ENCODE measurements at places on chromosomes 5 and 9.

- DNase-seq, result no peak
Observed at GRCh38 chr5:91224456-91224855, 158.7 kb downstream of the ARRDC3 start.

- DNase-seq, result no peak
Observed at GRCh38 chr5:39650008-39650762, 225.4 kb upstream of the DAB2 start.

DNA sequence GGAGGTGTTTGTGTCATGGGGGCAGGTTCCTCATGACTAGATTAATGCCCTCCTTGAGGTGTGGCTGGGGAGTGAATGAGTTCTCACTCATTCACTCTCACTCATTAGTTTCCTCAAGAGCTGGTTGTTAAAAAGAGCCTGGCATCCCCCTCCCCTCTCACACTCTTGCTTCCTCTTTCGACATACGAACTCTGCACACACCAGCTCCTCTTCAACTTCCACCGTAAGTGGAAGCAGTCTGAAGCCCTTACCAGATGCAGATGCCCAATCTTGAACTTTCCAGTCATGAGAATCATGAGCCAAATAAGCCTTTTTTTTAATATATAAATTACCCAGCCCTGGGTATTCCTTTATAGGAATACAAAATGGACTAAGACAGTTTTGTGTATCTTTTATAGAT lies 82.5 kb downstream of the SPRY4 start:
- DNase-seq, result no peak

GRCh38 chr5:133086366-133086875 lies 34.6 kb downstream of the HSPA4 start:
- no peak for DNase-seq

DNA sequence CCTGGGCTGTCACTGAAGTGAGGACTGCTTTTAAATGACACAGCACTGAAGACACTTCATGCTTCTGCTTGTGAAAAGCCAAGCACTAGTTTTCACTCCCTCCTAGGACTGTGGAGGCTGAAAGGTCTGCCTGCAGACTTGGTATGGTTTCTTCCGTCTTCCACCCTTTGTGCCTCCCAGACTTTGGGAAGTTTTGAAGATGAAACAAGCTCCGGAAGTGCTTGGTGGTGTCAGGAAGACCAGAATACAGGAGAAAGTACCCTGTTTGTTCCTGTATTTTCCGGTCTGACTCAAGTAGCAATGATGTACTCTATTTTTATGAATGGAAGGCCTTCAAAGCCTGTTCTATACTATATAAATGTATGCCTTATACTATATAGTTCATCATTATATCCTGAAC lies 222.7 kb downstream of the PDZD2 start:
- no peak for DNase-seq

DNA sequence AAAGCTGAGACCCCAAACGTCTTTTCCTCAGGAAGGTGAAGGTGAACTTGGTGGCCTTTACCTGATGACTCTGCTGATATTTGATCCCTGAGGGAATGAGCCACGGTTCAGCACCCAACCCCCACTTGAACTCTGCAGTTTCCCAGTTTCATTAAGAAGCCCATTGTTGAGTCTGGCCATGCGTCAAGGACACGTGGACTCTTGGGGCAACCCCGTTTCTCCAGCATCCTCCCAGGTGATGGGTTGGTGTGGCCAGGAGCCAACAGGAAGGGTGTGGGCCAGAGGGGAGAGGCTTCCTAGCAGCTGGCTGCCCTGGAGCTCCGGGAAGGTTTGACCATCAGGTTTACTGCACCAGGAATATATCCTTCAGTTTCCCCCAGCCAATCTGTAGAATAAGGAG lies 59.5 kb upstream of the GNE start:
- DNase-seq, result no peak

GRCh38 chr9:93825348-93826115 lies 129.6 kb downstream of the BARX1 start:
- peak; percentile 1 for DNase-seq

DNA sequence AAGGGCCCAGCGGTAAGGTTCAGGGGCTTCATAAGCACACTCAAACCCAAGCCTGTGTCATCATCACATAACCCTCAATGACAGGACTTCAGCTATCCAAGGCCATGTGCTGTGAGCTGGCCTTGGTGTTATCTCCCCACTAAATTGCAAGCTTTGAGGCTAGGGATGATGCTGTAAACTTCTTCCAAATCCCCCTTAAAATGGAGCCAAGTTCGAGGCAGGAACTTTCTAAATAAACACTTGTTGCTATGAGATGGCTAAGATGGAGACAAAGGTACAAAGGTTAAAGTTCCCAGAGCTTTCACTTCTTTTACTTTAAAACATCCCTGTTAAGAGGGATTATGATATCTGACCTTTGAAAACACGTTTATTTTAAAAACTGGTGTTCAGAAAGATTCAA lies 123.6 kb downstream of the MYO10 start:
- no peak for DNase-seq

DNA sequence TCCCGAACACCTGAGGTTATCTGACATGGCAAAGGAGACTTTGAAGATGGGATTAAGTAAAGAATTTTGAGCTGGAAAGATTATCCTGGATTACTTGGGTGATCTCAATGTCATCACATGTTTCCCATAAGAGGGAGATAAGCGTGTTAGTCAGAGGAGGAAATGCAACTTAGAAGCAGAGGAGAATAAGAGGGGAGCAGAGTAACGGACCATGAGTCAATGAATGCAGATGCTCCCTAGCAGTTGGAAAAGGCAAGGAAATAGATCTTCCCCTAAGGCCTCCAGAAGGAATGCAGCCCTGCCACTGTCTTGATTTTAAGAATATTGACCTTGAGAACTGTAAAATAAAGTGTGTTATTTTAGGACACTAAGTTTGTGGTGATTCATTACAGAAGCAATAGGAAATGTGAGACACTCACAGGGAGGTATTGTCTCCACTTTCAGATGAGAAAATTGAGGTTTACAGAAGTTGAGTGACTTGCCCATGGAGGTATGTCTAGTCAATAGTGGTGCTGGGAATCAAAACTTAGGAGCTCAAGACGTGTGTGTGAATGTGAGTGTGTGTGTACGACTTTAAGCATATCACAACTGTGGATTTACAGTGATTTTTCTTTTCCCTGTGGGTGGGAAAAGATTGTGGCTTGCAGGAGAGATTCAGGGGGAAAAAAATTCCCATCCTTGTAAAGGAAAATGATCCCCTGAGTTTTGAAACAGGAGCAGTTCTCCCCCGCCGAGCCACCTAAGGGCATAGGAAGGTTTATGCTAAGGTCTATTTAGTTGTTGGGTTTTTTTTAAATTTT lies 125.3 kb downstream of the TRIM32 start:
- no peak for DNase-seq

- DNase-seq, result no peak
Observed at GRCh38 chr5:92945605-92946097, 635.4 kb downstream of the NR2F1-AS1 start.

DNA sequence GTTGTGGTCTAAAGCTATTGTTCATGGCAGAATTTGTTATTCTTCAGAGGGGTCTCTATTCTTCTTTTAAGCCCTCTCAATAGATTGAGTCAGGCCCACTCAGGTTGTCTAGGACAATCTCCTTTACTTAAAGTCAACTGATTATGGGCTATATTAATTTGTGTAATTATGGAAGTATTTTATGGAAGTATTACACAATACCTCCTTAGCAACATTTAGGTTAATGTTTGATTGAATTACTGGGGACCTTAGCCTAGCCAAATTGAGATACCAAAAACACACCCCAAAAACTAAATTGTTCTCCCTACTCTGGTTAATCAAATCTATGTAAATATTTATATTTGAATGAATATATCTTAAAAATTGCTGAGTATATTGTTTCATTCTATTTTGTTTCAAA lies 347.1 kb upstream of the GRIN3A start:
- DNase-seq, result no peak

DNA sequence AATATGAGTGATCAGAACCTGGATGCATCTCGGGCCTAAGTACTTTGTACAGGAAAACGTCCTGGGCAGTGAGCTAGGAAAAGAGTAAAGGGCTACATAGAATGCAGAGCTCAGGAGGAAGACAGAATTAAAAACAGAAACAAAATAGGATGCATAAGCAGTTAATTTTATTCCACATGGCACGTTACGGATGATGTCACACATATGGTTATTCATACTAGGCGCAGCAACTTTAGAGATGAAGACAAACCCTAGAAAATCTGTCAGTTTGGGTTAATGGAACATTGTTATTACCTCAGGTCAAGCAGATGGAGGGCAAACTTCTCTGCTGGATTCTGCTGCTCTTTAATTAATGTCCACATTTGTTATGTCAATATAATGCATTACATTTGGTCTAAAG lies 445.4 kb downstream of the ANXA1 start:
- DNase-seq, result no peak

DNA sequence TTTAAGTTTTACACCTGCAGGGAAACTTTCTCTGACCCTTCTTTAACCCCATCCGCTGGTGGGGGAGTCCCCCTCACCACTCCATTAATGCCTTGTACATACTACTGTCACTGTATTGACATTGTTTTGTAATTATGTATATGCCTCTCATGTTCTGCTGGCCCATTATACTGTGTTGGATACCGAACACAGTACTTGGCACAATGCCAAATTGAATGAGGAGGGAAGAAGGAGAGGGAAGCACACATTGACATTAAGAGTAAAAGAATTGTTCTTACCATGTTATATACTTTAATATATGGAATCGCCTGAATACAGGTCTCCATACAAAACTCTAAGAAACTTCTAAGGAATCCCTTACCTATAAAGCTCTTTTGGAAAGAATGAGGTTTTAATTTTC lies 73.6 kb upstream of the GRHPR start:
- no peak for DNase-seq

DNA sequence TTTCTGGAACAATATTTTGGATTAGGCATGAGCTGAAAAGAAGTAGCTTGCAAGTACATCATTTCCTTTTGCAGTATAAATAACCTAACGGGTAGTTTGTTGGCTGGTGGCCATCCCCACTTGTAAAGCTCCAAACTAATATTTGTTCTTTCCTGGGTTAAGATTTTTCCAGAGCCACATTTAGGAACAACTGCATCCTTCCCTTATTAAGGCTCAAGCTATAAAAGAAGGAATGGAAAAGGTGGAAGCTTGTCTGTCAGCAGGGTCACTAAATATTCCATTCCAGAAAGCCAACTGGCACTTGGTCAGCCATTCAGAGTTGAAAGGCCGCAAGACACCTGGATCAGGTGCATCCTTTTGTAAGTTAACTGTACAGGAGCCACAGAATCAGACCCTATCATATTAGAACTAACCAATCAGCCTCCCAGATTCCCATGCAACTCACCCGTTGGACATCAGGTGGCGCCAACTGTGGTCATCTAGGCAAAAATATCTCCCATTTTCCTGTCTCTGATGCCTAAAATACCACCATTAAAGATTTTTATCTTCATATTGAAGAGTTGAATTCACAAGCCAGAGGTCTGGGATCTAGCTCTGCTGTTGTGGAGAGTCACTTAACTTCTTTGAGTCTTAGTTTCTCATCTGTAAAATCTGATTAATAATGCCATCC lies 82.9 kb downstream of the PTCD2 start:
- DNase-seq, result no peak

- no peak for DNase-seq
Observed at GRCh38 chr5:79785983-79786382, 96.3 kb downstream of the CMYA5 start.

DNA sequence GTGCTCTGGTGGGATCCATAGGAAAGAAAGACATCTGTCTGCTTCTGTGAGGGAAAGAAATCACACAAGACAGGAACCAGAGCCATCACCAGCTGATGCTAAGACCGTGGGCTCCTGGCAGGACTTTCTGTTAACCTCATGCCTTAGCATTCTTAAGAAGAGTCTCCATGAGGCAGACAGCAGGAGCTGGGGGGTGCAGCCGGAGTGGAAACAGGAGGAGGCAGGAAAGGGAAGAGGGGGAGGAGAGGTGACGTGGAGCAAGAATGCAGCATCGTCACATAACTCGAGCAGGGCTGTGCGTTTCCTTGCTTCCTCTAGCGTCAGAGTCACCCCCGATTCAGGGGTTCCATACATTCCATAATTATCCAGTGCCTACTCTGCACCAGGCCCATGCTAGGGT lies 53.6 kb downstream of the ERGIC1 start:
- no peak for DNase-seq

- no peak for DNase-seq
Observed at GRCh38 chr5:142455856-142456255, 131.0 kb upstream of the SPRY4 start.

DNA sequence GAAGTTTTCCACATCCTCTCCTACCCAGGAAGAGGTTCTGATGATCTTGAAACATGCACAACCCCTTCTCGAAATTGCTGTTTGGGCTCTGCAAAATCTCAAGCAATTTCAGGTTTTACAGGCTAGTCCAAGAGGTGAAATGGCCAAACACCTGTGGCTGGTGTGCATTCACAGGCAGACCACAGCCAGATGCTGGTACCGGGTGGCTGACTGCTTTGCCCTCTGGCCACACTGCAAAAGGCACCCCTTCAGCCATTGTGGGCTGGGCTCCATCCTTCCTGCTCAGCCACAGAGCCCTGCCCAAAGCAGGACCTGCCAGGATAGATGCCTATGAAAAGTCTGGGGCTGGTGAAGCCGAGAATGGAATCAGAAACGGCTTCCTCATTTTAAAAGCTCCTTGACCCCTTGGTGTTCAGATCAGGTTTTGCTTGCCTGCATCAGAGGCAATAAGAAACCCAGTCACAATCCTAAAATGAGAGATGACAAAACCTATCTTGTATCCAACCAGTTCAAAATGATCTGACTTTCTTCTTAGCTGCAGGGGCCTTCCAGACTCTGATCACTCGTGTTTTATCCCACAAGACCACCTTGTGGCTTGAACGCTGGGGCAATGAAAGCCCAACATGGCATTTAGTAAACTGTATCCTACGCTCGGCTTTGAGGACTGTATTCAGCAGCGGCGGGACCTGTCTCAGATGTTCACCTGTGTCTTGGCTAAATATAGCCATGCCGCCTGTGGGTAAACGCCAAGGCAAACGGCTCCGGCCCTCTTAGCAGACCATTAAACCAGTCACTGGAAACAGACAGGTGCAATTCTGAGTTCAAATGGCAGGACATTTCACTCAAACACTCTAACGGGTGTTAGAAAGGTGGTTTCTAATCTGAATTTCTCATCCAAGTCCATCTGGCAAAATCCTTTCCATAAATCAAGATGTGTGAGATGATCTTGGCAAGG lies 49.6 kb downstream of the EPB41L4B start:
- DNase-seq, result no peak
